ENCODE measurements at places on chromosomes 1 and 21. TPM values are rescaled to one million over a fixed set of nuclear protein-coding genes. Genes with fewer than 3 reads are reported as not detected.

Gene TNFRSF25
- total RNA-seq, result 16.4 TPM

Gene TLR5
- total RNA-seq, result 0.09 TPM

Gene LRRIQ3
- total RNA-seq, result 0.63 TPM

Gene PGD
- 121 TPM for total RNA-seq

Gene OR2L2
- total RNA-seq, result not detected

Gene F5
- total RNA-seq, result not detected

Gene HORMAD1
- total RNA-seq, result not detected

Gene SPRR2F
- not detected for total RNA-seq

Gene PLA2G5
- total RNA-seq, result 0.63 TPM

Gene OR2M3
- total RNA-seq, result not detected

Gene PKLR
- not detected for total RNA-seq
